Activated CD8-positive, alpha-beta memory T cell treated with anti-CD3 and anti-CD28 coated beads, Interleukin-2, amount 10 ng/mL, durations not matched to agents 7 days and 5 days (primary cell): ENCODE measurements at places on chromosomes 12 and 14.
A peak's percentile ranks its signal among the peaks of the same experiment; 100 is the strongest.

- peak; percentile 83 for DNase-seq
Measured at GRCh38 chr12:57124261-57124877, 3.9 kb upstream of the LRP1 start.

DNA sequence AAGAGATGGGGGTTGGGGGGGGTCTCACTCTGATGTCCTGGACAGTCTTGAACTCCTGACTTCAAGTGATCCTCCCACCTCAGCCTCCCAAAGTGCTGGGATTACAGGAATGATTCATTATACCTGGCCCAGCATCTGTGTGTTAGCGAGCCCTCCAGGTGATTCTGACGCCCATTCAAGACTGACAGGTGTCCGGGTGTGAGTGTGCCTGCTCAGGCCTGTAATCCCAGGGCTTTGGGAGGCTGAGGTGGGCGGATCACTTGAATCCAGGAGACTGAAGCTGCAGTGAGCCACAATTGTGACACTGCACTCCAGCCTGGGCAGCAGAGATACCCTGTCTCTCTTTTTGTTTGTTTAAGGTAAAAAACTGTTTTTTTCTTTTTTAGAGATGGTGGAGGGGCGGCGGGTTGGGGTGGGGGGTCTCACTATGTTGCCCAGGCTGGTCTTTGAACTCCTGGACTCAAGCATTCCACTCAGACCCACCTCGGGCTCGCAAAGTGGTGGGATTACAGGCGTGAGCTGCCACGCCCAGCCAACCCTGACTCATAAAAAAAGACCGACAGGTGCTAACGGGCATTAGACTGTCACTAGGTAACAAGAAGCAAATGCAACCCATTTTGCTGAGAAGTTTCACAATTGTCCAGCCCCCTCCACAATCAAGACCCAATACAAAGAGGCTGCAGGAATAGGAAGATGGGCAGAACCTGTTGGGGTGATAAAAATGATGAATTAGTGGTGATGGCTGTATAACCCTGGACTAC is 4.7 kb downstream of the VSIG10 start:
- no peak for DNase-seq

DNA sequence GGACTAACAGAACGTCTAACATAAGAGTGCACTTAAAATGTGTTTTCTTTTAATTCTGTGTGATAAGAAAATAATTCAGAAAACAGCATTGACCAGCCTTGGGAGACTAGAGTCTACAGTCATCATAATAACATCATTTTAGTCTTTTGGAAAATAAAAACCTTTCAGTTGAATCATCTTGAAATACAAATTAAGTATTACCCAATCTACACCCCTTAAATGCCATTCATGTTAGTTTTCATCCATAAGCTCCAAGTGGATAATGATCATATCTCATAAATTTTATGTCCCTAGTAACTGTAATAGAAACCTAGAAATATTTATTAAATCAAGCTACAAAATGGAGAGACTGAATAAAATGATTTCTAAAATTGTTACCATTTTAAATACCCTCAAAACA is 32.4 kb downstream of the EPS8 start:
- DNase-seq: no peak

DNA sequence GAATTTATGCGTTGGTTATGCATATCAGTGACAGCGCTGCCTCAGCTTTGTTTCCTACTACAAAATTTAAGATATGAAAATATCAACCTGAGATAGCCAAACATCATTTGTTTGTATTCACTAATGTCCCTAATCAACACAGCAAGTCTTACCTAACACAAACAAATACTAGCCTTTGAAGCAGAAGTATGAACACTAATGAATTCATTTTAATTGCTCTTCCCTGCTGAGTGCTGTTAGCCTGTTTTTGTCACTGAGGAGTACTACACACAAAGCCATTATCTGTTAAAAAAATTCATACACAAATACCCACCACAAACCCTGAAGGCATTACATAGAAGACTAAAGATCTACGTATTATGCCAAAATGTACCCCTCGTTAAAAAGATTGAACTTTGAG is 150.8 kb downstream of the HELB start:
- DNase-seq: no peak

GRCh38 chr12:47881826-47882427 is 22.9 kb downstream of the VDR start:
- no peak for DNase-seq

- no peak for DNase-seq
Measured at GRCh38 chr12:77372026-77372425, 306.7 kb upstream of the E2F7 start.

DNA sequence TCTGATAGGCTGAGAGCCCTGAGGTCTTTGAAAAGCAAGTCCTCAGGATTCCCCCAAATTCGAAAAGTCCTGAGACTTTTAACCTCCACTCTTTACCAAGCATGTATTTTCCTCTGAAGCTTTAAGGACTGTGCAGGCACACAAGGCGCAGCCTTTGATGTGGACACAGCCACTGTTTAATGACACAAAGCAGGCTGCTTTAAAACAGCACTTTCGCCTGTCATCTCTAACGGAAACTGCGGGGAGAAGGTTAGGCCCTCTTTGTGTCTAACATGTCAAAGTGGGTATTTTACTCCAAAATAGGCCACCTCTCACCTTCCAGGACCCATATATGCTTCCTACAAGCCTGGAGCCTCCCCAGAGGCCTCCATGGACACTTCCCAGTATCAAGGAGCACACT is 159.2 kb downstream of the GCH1 start:
- DNase-seq: peak; percentile 55

DNA sequence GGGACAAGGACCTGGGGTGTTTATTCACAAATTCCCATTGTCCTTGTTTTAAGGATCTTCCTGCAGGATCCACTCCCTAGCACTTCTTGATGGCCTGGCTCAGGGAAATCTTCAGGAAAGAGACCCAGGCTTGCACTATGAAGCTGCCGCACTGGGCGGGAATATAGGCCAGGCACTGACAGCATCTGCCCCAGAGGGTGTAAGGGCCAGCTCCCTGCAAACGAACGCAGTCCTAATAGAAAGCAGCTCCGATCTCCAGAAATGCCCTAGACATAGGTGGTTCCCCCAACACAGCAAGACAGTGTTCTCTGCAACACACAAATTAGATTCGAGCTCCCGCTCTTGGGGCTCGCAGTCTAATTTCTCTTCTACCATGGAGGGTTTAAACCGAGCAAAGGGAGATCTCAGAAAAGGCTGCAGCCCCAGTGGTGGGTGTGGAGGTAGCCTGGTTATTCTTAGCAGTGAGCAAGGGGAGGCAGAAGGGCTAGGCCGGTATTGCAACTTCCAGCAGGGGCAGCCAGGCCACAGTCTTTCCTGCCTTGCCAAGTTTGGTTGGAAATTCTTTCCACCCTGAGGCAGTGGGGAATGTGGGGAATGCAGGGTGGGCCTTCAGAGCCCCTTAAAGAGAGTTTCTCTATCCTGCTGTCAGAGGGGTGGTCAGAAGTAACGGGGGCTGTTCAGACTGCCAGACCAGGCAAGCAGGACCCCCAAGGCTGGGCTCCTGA is 16.1 kb upstream of the WSCD2 start:
- DNase-seq: no peak

DNA sequence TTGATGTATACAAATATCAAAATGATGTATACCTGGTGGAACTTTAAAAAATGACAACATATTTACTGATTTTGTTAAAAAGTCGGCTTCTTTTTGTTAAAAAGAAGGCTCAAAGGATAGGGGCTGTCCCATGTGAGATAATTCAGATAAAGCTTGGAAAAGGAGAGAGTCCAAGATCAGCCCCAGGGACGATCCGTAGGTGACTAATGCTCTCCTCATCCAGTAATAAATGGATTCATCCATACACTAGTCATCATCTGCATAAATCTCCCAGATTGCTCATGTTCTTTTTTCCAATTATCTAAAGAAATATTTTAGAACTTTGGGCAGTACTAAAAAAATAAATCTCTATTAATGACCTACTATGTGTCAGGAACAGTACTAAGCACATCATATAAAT is 23.4 kb upstream of the FSCB start:
- no peak for DNase-seq

DNA sequence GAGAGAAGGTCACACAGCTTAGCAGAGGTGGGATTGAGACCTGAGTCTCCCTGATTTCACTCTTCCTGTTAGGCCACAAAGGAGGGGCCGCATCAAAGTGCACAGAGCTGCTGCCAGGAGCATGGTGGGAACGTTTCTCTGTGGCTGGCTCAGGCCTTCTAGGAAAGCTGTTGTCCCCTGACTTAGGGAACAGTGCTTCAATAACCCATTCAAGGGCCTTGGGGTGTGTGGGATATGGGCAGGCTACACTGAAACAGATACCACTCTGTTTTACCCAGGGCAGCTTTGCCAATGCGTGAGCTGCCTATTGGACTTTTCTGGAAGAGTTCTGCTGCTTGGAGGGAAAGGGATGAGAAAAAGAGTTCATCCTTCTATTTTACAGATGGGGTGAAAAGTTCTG is 110.0 kb downstream of the ADCK1 start:
- no peak for DNase-seq

DNA sequence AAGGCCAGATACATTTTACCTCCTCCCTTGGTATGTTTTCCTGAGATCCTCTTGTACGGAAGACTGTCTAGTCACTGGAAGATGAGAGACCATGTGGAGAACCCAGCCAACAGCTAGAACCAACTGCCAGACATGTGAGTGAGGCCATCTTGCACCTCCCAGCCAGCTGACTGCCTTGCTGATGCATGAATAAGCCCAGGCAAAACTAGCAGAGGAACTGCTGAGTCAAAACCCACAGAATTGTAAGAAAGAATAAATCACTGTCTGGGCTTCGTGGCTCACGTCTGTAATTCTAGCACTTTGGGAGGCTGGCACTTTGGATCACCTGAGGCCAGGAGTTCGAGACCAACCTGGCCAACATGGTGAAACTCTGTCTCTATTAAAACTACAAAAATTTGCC is 160.0 kb downstream of the TPH2 start:
- no peak for DNase-seq

DNA sequence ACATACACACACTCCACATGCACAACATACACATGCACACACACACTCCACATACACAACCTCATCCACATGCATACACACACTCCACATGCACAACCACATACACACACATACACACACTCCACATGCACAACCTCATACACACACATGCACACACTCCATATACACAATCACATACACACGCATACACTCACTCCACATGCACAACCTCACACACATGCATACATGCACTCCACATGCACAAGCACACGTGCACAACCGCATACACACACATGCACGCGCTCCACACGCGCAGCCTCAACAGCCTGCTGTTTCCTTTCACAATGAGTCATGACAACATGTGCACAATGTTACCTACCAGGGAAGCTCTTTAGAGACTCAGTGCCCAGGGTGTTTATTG is 61.2 kb upstream of the TMEM132C start:
- DNase-seq: no peak
